Esophagus (tissue), 2 donors: ENCODE measurements at places on chromosomes 13 and 19. TPM values are rescaled to one million over a fixed set of nuclear protein-coding genes. Genes with fewer than 3 reads are reported as not detected.

FXYD1 gene
- polyA plus RNA-seq: 21.4 TPM

ZMYM5 gene
- polyA plus RNA-seq: 8.6 TPM

SYCN gene
- polyA plus RNA-seq: not detected

ETV2 gene
- 3.4 TPM for polyA plus RNA-seq

FKBP8 gene
- polyA plus RNA-seq: 269 TPM

FOXA3 gene
- polyA plus RNA-seq: 0.02 TPM
